ENCODE measurements at places on chromosomes 7 and 10. TPM values are rescaled to one million over a fixed set of nuclear protein-coding genes. Genes with fewer than 3 reads are reported as not detected.
A peak's percentile ranks its signal among the peaks of the same experiment; 100 is the strongest.

GRCh38 chr10:130960531-130960930 is 351.0 kb downstream of the TCERG1L start:
- peak; percentile 40 for DNase-seq

- DNase-seq, result no peak
Observed at GRCh38 chr10:91511549-91512330, 101.6 kb downstream of the HECTD2 start.

DNA sequence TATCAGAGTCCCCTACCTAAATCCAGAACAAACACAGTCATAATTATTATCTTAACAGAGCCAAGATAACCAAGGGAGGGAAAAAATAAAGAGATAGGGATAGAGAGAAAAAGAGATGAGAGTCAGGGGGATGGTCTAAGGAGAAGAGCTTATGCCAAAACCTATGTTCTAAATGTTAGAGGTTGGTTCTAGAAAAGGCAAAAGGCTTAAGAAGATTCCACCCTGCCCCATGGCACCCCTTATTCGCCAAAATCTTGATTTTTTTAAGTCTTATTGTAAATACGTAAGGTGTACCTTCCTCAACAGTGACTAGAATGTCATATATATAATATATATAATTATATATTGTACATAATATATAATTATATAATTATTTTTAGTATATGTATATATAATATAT is 29.6 kb upstream of the CTNNA3 start:
- DNase-seq, result no peak

- DNase-seq, result no peak
Observed at GRCh38 chr7:30188811-30189210, 54.0 kb downstream of the MTURN start.

DNA sequence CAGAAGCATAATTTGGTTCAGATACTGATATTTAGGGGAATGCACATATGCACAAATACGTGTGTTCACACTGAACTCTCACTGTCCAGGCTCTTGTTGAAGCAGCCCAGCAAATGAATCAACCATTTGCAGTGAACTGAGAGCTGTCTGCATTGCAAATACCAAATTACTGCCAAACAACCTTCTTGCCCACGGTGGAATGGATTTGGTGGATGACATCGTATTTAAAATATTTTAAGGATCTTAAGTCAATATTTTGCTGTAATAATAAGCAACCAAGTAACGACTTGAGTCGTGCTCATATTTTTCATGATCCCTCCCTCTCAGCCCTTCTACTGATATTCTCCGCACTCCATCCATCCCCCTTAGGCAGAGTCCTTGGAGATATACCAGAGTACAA is 107.9 kb upstream of the FEZF1 start:
- no peak for DNase-seq

Gene HHEX
- total RNA-seq, result 4.9 TPM

Gene CALCR
- 0.15 TPM for total RNA-seq

Data from right atrium auricular region (tissue), 2 donors.